ENCODE measurements at places on chromosomes 7 and 10. TPM values are rescaled to one million over a fixed set of nuclear protein-coding genes. Genes with fewer than 3 reads are reported as not detected.
A peak's percentile ranks its signal among the peaks of the same experiment; 100 is the strongest.

DNA sequence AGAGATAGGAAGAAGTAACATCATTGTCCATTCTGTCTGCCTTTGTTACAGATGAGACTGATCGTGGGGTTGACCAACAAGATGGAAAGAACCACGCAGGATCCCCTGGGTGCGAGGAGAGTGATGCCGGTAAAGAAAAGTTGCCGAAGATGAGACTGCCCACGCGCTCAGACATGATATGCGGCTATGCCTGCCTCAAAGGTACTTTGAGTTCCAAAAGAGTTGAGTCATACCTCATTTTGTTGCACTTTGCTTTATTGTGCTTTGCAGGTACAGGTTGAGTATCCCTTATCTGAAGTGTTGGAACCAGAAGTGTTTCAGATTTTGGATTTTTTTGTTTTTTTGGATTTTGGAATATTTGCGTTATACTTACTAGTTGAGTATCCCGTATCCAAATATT lies 12.2 kb upstream of the CLCN1 start:
- no peak for DNase-seq

DNA sequence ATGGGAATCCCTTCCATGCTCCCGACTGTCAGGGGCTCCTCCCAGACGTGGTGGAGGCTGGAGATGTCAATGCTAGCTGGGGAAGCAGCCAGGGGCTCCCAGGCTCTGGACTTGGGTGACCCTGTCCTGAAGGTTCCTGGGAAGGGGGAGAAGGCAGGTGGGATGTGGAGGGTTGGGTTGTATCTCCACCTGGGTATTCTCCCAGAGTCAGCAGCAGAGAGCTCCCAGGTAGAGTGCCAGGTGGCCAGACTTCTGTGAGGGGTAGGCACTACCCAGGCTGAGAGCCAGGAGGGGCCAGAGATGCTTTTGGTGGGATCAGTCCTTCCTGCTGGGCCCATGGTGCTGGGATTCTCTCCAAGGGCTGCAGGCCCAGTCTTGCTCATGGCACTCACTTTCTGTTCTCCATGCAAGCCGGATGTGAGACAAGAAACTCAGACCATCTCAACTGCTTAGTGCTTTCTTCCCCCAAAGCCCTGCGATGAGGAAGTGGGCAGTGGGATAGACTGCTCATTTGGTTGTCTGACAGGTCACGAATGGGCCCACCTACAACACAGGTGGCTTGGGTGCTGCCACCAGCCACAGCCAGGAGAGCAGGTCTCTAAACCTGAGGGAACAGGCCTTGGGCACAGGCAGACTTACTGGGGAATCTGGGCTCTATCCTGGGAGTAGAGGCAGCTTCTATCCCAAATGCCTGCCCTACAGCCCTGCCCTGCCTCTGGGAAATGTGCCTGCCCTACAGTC lies 52.5 kb upstream of the CAMK2B start:
- peak; percentile 15 for DNase-seq

- DNase-seq: peak; percentile 54
Observed at GRCh38 chr7:47361746-47362215, 220.1 kb downstream of the TNS3 start.

VSTM4 gene
- total RNA-seq: 21.0 TPM

TMEM270 gene
- total RNA-seq: not detected

Data from left cardiac atrium (tissue), 4 donors.